ENCODE measurements at places on chromosomes 3 and 15. TPM values are rescaled to one million over a fixed set of nuclear protein-coding genes. Genes with fewer than 3 reads are reported as not detected.

Gene FSTL1
- total RNA-seq = 558 TPM

- ATAC-seq = no peak
These were observed 12.6 kb downstream of the CEP152 start for GRCh38 chr15:48798319-48798718.

- no peak for ATAC-seq
These were observed 47.1 kb downstream of the GOLIM4 start for GRCh38 chr3:168048414-168049330.

DNA sequence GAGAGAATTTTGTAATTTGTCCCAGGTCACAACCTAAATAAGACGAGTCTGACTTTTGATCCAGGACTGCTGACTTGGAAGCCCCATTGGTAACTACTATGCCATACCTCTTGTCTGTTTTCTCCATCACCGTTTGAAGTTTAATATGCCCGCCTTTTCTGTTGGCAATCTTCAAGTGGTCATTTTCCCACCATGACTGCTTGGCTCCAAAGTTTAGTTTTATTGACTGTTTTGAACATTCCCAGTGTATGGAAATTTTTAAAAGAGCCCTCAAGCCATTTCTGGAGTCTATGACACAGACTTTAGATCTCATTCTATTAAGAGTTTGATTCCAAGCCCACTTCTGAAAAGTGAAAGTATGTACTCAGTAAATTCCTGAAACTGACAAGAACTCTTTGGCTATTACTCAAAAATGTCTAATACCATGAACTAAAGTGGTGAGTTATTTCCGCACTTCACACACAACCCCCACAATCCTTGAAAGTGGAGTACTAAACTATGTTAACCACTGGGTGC is 136.7 kb upstream of the ADAMTS9 start:
- ATAC-seq = no peak

GRCh38 chr3:42844815-42845214 is 30.9 kb downstream of the CYP8B1 start:
- ATAC-seq = no peak

All from gastroesophageal sphincter (tissue), 4 donors.